ENCODE measurements at places on chromosomes 1 and 21.

DNA sequence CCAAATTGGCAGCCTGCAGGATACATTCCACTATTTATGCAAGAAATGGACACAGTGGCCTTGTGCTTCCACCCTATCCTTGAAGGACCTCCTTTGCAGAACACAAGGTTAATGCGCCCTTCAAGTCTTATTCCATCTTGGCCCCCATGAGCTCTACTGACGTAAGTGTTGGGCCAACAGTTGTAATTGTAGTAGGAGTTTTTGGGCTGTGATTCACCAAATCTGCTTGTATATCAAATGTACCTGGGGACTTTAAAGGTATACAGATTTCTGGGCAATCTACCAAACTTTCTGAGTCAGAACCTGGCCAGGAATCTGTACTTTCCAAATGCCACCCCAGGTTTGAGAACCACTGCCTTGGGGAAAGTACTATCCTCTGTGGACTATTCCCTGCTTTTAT is 100.9 kb upstream of the MARK1 start:
- no peak for DNase-seq

- DNase-seq, result no peak
Measured at GRCh38 chr1:10905841-10906655, 106.4 kb upstream of the TARDBP start.

GRCh38 chr1:200767321-200767720 is 28.6 kb downstream of the CAMSAP2 start:
- no peak for DNase-seq

- peak; percentile 5 for DNase-seq
Measured at GRCh38 chr1:223556414-223557129, 108.9 kb downstream of the CAPN8 start.

DNA sequence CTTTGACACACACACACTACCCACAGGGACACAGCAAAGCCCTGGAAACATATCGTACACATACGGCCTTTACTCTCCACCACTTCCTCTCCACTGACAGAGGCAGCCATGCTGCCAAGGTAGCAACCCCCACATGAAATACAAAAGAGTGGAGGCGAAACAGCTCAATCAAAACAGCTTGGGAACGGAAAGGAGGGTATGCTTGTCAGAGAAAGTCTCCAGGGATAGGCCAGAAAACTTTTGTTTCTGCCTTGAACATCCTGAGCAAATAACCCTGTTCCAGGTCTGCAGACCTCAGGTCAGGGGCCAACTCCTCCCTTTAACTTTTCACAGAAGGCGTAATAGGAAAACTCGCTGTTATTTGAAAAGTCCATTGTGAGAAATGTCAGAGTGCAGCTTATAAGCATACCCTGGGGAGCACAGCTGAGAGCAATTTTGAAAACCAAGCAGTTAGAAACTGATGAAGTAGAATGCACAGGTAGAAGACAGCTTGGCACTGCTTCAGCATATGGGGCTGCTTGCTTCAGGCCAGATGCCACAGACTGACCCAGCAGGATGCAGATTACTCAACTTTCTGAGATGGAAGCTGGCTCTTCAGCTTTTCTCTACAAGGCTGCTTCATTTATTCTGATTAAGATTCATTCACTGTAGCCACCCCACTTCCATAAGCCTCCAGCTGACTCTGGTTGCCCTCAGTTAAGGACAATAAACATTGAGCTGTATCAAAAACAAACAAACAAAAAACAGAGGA is 18.0 kb downstream of the KIAA0319L start:
- DNase-seq, result peak; percentile 52

GRCh38 chr1:106957795-106958194 is 98.7 kb upstream of the PRMT6 start:
- DNase-seq, result no peak

Measured in astrocyte of the spinal cord (primary cell).